ENCODE measurements at places on chromosomes 11 and 22. TPM values are rescaled to one million over a fixed set of nuclear protein-coding genes. Genes with fewer than 3 reads are reported as not detected.

PRODH gene
- total RNA-seq = 3.3 TPM

GGTLC3 gene
- total RNA-seq = not detected

SCGB2A2 gene
- 2.7 TPM for total RNA-seq

ARHGAP32 gene
- 9.9 TPM for total RNA-seq

DNA sequence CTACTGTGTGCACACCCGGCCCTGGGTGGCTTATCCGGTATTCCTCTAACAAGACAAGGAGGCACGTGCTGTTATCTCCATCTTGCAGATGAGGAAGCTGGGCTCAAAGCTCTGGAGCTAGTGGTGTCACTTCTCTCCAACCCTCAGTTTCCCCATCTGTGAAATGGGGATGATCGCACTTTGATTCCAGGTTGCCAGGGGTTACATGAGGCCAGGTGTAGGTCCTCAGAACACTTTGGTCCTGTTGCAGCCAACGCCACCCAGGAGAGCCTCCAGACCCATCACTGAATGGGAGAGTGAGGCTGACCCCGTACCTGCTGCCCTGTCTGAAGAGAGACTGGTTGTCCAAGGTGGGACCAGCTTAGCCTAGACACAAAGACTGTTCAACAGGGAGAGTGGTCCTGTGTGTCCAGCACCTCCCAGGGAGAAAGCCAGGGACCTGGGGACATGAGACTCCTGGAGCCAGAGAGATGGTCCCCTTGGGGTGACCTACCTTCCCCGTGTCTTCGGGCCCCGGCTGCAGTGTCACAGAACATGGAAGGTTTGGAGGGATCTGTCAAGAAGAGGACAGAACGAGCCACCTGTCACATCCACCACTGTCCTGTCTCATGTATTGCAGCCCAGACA, 41.0 kb downstream of the TPBGL start:
- H3K36me3 ChIP-seq = no peaks in the 10 kb centered on the region
- no peak for DNase-seq
- H3K4me1 ChIP-seq = peaks cover 7% of the 10 kb centered on the region
- H3K27me3 ChIP-seq = no peaks in the 10 kb centered on the region
- H3K4me3 ChIP-seq = no peak overlapping the region
- H3K27ac ChIP-seq = no peak overlapping the region

DNA sequence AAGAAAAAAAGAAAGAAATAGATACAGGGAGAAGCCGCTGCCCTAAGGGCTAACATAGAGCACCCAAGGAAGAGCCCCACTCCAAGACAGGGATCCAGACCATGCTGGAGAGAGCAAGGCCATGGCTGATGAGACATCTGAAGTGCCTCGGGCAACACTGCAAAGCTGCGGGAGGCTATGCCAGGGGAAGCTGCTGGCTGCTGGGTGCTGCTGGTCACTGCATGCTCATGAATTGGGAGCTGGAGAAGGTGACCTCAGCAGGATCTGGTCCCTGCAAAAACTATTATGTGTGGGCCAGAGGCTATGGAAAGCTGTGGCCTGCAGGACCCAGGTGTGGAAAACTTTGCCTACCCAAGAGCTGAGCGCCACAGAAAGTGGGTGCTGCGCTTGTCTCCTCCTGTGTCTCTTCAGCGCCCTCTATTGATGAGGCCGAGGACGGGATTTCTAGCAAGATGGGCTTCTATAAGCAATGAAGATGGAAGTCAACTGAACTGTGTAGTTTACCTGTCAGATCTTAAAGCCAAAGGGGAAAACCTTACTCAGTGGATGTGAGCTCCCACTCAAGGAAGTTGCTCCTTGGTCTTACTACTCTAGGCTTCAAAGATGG, 17.3 kb upstream of the SLC29A2 start:
- peak; percentile 88 for DNase-seq
- H3K4me3 ChIP-seq = no peak overlapping the region
- H3K27me3 ChIP-seq = peaks cover 10% of the 10 kb centered on the region
- no peak overlapping the region for H3K27ac ChIP-seq
- H3K4me1 ChIP-seq = peaks cover 8% of the 10 kb centered on the region
- no peaks in the 10 kb centered on the region for H3K36me3 ChIP-seq

DNA sequence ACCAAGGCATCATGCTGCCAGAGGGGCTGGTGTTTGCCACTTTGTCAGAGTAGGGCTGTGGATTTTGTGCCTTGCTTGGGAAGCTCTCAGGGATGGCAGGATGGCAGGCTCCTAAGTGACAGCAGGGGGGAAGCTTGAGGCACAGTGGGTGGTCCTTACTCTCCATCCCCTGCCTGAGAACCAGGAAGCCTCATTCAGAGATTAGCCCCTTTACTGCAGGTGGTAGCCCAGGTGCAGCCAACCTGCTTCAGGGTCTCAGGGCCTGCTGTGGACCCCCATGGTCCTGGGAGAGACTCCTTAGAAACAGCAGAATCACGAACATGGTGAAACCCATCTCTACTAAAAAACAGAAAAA, 8.9 kb upstream of the ST3GAL4 start:
- no peaks in the 10 kb centered on the region for H3K4me1 ChIP-seq
- no peaks in the 10 kb centered on the region for H3K27me3 ChIP-seq

GRCh38 chr22:44554411-44554810, 56.4 kb upstream of the RTL6 start:
- no peak overlapping the region for H3K4me3 ChIP-seq
- H3K27me3 ChIP-seq = no peaks in the 10 kb centered on the region
- DNase-seq = no peak
- no peak overlapping the region for H3K27ac ChIP-seq

GRCh38 chr11:66716996-66717395, 12.0 kb downstream of the SPTBN2 start:
- H3K4me3 ChIP-seq = no peak overlapping the region
- H3K27ac ChIP-seq = no peak overlapping the region
- peaks cover 12% of the 10 kb centered on the region for H3K4me1 ChIP-seq
- no peak for DNase-seq
- H3K27me3 ChIP-seq = peaks cover 9% of the 10 kb centered on the region

- H3K36me3 ChIP-seq = peaks cover 27% of the 10 kb centered on the region
- no peak overlapping the region for H3K27ac ChIP-seq
- H3K4me3 ChIP-seq = no peak overlapping the region
- H3K27me3 ChIP-seq = no peaks in the 10 kb centered on the region
- DNase-seq = no peak
Observed at GRCh38 chr22:44196731-44197131, 16.0 kb downstream of the PARVG start.

DNA sequence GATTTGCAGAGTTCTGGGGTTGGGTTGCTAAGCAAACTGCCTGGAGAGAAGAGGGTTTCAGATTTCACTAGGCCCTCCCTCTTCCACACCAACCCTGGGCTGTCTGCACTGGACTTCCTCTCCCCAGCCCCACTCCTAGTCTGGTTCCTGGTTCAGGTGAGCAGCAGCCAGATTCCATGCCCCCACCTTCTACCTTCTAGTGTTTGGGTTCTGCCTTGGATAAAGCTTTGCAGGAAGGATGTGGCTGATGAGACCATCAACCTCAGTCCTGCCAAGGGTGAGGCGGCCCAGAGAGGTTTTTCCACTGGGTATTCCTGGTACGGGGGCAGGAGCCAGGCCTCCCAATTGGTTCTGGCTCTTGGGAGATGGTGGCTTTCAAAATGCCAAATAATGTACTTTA, 68.3 kb downstream of the BCR start:
- peaks cover 3% of the 10 kb centered on the region for H3K36me3 ChIP-seq
- peaks cover 14% of the 10 kb centered on the region for H3K4me1 ChIP-seq
- H3K27ac ChIP-seq = no peak overlapping the region
- no peak overlapping the region for H3K4me3 ChIP-seq
- DNase-seq = no peak
- H3K27me3 ChIP-seq = no peaks in the 10 kb centered on the region

- no peak overlapping the region for H3K4me3 ChIP-seq
- no peak for DNase-seq
- H3K4me1 ChIP-seq = no peaks in the 10 kb centered on the region
- no peak overlapping the region for H3K27ac ChIP-seq
- H3K36me3 ChIP-seq = no peaks in the 10 kb centered on the region
- no peaks in the 10 kb centered on the region for H3K27me3 ChIP-seq
Observed at GRCh38 chr11:15955595-15955994, 400.8 kb downstream of the SOX6 start.

GRCh38 chr22:24417901-24418641, 9.3 kb upstream of the ADORA2A start:
- DNase-seq = no peak
- no peak overlapping the region for H3K27ac ChIP-seq
- peaks cover 2% of the 10 kb centered on the region for H3K27me3 ChIP-seq
- H3K4me3 ChIP-seq = no peak overlapping the region
- peaks cover 42% of the 10 kb centered on the region for H3K36me3 ChIP-seq

DNA sequence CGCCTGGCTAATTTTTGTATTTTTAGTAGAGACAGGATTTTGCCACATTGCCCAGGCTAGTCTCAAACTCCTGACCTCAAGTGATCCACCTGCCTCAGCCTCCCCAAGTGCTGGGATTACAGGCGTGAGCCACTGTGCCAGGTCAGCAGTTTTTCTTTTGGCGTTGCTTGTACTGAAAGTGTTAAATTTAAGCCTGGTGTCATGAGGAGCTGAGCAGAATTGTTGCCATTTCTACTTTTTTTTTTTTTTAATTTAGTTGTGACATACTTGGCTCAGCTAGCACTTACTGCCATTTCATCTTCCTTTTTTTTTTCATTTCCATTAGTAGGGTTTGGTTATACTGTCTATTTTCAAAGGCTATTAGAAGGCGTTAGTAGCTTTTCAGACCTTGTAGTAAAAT, 10.7 kb downstream of the TAB1 start:
- no peak overlapping the region for H3K4me3 ChIP-seq
- H3K4me1 ChIP-seq = peaks cover 20% of the 10 kb centered on the region
- no peak for DNase-seq
- peaks cover 6% of the 10 kb centered on the region for H3K27me3 ChIP-seq
- no peak overlapping the region for H3K27ac ChIP-seq

- H3K27me3 ChIP-seq = no peaks in the 10 kb centered on the region
- H3K36me3 ChIP-seq = peaks cover 7% of the 10 kb centered on the region
- no peak overlapping the region for H3K27ac ChIP-seq
- no peak overlapping the region for H3K4me3 ChIP-seq
- no peaks in the 10 kb centered on the region for H3K4me1 ChIP-seq
- DNase-seq = no peak
Observed at GRCh38 chr11:34897171-34897870, 18.9 kb downstream of the APIP start.

GRCh38 chr11:129637473-129637872, 178.2 kb upstream of the TMEM45B start:
- no peak overlapping the region for H3K27ac ChIP-seq
- no peak for DNase-seq
- H3K4me3 ChIP-seq = no peak overlapping the region
- no peaks in the 10 kb centered on the region for H3K36me3 ChIP-seq
- no peaks in the 10 kb centered on the region for H3K27me3 ChIP-seq

- peaks cover 25% of the 10 kb centered on the region for H3K4me1 ChIP-seq
- H3K27ac ChIP-seq = no peak overlapping the region
- H3K27me3 ChIP-seq = peaks cover 6% of the 10 kb centered on the region
- DNase-seq = no peak
- H3K36me3 ChIP-seq = no peaks in the 10 kb centered on the region
Observed at GRCh38 chr11:2194877-2195755, 23.5 kb upstream of the TH start.

DNA sequence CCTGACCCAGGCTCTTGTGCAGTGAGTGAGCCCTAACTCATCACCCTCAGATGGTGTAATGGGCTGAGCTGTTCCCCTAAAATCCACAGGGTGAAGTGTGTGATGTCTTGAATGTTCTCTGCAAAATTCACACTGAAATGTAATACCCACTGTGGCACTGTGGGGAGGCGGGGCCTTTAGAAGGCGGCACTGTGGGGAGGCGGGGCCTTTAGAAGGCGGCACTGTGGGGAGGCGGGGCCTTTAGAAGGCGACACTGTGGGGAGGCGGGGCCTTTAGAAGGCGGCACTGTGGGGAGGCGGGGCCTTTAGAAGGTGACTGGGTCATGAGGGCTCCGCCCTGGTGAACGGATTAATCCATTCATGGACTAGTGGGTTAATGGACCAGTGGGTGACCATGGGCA, 33.0 kb downstream of the CHID1 start:
- no peak for DNase-seq
- peaks cover 17% of the 10 kb centered on the region for H3K36me3 ChIP-seq
- no peak overlapping the region for H3K27ac ChIP-seq

DNA sequence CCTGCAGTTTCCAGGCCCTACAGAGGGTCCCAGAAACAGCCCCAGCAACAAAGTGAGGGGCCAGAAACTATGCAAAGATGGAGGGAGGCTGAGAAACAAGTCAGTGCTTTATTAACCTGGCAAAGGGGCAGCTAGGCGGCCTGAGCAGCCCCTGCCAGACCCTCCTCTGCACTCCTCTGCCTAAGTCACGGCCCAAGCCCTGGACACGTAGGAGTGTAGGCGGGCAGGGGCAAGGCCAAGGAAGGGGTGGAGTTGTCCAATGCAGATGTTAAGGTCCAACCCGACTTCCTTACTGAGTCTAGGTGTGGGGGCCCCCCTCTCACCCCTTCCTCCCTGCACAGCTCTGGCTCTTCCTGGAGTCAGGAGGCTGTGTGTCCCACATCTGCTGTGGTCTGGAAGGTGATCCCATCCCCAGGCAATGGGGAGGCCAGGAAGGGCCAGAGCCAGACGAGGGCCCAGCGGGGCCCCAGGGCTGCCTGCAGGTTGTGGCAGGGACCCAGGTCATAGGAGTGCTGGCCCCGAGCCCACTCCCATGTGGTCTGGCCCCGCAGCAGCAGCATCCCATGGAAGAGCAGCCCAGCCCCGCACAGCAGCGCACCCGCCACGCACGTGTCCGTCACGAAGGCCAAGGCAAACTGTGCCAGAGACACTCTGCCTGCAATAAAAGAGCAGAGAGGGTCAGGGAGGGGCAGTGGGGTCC, 6.5 kb downstream of the ZDHHC24 start:
- H3K4me1 ChIP-seq = peaks cover 12% of the 10 kb centered on the region
- no peak for DNase-seq
- no peaks in the 10 kb centered on the region for H3K27me3 ChIP-seq
- no peak overlapping the region for H3K4me3 ChIP-seq
- peaks cover 34% of the 10 kb centered on the region for H3K36me3 ChIP-seq
- H3K27ac ChIP-seq = no peak overlapping the region

DNA sequence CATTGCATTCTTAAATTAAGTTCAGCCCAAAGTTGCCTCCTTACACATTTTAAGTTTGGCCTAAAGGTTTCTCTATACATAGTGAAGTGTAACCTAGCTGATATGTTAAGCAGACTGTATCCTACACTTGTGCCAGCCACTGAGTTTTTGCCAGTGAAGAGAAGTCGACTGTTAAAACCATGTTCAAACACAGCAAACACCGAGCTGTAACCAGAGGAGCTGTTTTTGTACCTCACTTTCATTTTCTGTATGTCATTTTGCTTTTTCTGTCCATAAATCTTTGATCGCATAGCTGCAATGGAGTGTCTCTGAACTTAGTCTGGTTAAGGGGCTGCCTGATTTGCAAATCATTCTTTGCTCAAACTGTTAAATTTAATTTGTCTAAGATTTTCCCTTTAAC, 403.7 kb downstream of the LUZP2 start:
- H3K36me3 ChIP-seq = no peaks in the 10 kb centered on the region
- H3K27ac ChIP-seq = no peak overlapping the region
- no peak for DNase-seq
- no peak overlapping the region for H3K4me3 ChIP-seq
- H3K27me3 ChIP-seq = no peaks in the 10 kb centered on the region

DNA sequence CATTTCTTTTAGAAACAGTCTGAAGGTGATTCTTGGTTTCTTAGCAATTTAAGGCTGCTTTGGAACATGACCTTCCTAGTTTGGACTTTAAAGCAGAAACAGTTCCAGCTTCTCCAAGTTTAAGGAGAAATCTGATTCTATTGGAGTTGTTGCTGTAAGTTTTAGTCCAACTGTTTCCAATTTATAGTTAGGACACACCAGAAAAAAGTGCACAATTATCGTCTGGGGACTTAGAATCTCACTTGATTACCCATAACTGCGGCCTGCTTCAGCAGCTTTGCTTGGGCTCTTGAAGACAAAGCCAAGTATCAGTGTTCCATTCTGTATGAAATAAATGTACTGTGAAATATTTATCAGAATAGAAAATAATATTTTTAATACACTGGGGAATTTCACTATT, 246.6 kb downstream of the TMEM135 start:
- H3K27ac ChIP-seq = no peak overlapping the region
- no peaks in the 10 kb centered on the region for H3K36me3 ChIP-seq
- H3K27me3 ChIP-seq = no peaks in the 10 kb centered on the region
- no peaks in the 10 kb centered on the region for H3K4me1 ChIP-seq
- no peak overlapping the region for H3K4me3 ChIP-seq
